ENCODE measurements at places on chromosomes 3 and 15. TPM values are rescaled to one million over a fixed set of nuclear protein-coding genes. Genes with fewer than 3 reads are reported as not detected.

DLL4 gene
- total RNA-seq, result 5.8 TPM

EXD1 gene
- not detected for total RNA-seq

MAP6D1 gene
- 2.8 TPM for total RNA-seq

DNA sequence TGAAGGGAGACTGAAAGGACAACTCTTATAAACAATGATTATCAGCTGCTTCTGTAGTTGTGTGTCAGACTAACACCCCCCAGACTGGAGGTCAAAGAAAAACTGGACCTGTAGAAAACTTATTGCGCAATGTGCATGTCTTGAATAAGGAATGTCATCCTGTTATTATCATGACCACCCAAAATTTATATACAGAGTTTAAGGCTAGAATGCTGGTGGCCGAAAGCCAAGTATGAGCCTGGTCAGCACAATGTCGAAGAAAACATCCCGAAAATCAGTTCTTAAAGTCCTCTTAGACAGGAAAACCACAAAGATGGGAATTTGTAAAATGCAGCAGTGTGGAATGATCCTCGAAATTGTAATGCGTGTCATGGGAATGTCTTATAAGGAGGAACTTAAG lies 29.3 kb downstream of the RFTN1 start:
- no peak for DNase-seq

- DNase-seq, result no peak
These were observed 86.4 kb upstream of the RORA start for GRCh38 chr15:61315471-61315870.

GRCh38 chr3:143367171-143367570 lies 247.6 kb downstream of the CHST2 start:
- DNase-seq, result no peak

DNA sequence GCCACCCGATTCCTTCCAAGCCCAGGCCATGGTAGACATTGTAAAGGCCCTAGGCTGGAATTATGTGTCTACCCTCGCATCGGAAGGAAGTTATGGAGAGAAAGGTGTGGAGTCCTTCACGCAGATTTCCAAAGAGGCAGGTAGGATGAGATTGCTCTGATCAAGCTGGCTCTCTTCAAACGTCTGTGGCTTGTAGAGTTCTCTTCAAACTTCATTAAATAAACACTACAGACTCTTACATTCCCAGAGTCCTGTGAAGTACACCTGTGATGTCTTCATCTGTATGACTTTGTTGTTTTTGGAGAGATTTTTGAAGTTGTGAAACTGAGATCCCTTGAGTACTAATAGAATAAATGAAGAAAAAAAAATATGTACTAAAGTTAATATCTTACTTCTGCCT lies 285.6 kb downstream of the GRM7 start:
- DNase-seq, result no peak

DNA sequence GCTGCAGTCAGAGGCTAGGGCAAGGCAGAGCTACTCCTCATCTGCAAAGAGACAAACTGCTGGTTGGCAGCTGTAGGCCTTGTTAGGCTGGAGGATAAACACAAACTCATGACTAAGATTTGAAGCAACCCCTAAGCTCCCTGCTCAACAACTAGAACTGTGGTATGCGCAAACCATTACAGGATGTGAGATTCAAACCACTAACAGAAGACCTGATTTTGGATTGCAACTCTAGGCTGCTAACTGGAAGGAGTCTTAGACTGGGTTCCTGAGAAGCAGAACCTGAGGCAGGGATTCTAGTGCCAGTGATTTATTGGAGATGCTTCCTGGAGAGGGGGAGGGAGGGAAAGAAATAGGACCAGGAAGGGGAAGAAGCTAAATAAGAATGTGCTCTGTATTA lies 22.5 kb downstream of the CCR4 start:
- DNase-seq, result no peak

DNA sequence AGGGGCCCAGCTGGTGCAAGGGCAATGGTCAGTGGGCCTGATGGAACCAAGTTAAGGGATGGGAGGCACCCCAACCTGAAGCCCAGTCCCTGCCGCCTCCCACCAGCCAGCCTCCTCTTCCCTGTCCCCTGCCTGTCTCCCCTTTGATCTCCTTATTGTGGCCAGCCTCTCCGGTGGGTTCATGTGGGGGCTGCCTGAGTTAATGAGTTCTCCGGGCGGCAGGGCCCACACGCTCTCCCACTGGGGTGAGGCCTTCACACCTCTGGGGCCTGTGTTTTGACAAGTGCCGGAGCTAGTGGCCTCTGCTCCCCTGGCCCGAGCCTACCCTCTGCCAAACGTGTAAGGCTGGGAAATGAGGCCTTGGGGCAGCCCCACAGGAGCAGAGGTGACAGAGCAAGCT lies 7.2 kb upstream of the MESP1 start:
- no peak for DNase-seq

Data from omental fat pad (tissue), 4 donors.